ENCODE measurements at places on chromosomes 16 and 17. TPM values are rescaled to one million over a fixed set of nuclear protein-coding genes. Genes with fewer than 3 reads are reported as not detected.

GRCh38 chr16:2517954-2518605 lies 2.1 kb upstream of the AMDHD2 start:
- no peak for DNase-seq

GRCh38 chr16:49625311-49626065 lies 230.4 kb downstream of the ZNF423 start:
- no peak for DNase-seq

DNA sequence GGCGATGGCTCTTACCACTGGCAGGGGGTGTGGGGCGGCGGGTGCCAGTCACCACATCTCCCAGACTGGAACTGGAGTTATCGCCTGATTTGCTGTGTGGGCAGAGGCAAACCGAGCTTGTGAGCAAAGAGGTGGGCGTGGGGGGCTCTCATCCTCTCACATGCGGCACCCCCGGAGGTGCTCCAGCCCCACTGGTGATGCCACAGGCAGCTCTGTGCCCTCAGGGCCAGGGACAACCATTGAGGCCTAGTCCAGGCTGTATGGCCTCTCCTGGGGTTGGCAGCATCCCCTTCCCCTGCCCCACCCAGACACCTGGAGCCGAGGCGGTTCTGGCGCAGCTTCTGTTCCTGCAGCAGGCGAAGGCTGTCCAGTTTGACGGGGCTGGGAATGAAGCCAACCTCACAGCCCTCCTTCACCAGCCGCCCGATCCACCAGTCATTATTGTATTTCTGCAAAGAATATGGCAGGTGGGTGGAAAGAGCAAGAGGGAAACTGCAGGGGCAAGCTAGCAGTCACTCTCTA lies 10.9 kb downstream of the CACNB1 start:
- no peak for DNase-seq

DNA sequence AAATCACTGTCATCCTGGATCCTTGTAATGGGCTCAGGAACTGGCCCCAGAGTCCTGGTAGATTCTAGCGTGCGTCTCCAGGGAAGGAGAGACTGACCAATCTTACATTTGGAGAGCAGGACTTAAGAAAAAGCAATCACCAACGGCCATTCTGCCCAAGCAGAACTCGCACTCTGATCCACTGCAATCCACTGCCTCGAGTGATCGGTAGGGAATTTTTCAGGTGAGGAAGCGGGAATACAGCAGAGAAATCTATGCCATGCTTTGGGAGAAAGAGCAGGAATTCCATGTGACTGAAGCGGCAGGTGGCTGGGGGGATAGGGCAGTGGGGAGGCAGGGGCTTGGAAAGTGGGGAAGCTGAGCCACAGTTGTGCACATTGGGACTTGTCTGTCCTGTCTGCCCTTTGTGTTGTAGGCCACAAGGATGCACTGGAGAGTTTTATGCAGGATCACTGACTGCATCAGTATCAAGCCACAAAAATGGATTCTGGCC lies 143.9 kb upstream of the HS3ST2 start:
- no peak for DNase-seq

SMIM22 gene
- not detected for total RNA-seq

DNA sequence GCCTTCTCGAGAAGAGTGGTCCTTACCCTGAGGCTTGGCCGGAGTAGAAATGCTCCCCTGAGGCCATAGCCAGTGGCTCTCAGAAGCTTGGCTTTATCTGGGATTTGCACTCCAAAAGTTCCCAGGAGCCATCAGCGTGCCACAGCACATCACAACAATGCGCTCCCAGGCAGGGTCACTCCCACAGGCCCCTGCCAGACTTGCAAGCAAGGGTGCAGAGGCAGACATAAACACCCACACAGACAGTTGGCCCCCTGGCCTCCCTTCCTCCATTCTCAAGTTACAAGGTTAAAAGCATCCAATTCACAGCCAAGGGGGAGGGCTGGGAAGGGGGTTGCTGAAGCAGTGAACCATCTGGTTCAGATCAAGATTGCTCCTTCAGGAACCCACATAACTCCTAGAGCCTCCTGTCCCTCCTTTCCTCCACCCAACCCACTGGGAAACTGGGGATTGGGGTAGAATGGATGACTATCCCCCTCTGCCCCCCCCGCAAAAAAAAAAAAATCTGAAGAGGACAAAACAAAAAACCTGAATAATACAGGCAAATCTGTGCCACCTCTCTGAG lies 1.8 kb downstream of the ST3GAL2 start:
- DNase-seq = no peak

GRCh38 chr16:85781695-85782370 lies 17.5 kb downstream of the EMC8 start:
- no peak for DNase-seq

OMG gene
- total RNA-seq = 2.0 TPM

EPN3 gene
- total RNA-seq = not detected

DNA sequence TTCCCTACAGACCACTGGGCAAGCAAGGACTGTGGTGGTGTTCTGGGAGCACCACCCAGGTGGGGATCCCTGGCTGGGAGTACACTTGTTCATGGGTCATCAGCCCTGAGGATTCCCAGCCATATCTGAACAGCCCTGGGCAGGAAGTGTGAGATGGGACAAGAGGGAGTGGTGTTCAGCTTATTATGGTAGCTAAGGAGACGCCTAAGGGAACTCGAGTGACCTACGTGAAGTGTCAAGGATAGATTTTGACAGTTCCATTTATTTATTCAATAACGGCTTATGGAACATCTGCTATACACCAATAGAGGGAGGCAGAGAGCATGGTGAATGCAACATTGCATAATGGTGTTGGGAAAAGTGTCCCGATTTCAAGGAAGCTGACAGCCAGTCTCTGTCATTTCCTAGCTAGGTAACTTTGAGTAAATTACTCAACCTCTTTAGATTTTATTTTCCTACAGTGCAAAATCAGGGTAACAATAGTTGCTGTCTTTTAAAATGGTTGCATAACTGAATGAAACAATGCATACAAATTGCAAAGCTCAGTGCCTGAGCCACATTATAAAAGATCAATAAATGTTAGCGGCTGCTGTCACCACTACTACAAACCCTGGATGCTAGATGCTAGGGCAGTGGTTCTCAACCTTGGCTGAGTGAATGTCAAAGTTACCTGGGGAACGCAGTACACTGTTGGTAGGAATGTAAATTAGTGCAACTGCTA lies 534.1 kb downstream of the GRIN2A start:
- DNase-seq = no peak

DNA sequence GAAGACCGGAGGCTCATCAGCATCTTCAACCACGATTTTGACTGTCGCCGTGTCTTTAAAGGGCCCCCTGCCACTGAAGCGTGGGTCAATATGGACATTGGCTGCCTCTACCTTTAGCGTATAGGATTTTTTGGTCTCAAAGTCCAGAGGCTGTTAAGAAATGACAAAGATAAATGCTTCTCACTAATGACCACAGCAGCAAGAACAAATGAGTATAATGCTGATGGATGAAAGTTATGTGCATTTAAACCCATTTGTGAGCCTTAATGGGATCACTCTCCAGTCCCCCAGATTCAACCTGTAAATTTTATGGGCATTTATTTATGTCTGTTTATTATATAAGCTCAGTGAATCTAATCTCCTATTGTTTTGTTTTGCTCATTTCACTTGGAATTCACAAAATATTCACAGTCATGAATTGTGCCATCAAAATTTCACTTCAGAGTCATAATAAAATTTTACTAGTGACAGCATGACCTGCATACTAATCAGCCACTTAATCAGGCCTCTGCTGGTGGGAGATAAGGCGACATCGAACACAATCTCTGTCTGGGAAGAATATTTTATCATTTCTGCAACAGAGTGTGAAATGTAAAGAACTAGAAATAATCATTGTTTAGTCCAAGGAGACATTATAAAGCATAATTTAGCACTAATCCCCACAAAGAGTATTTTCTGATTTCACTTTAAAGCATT lies 218.5 kb downstream of the CDH8 start:
- DNase-seq = no peak

DNA sequence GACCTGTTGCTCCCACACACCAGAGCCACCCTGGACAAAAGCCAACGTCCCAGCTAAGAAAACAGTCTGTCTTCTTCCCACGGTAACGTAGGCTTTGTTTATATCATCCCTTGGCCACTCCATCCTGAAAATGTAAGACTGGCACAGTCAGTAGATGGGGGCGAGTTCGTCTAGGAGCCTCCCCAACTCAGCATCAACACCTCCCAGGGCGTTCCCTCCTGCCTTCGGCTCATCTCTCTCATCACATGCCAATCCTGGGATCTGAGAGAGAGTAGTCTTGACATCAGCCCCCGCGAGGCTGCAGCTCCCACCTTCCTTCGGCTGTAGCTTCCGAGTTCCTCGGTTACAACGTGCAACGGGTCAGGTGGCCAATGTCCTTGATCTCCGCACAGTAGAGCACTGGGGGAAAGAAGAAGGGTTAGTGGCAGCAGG lies 894 bp downstream of the RNF227 start:
- no peak for DNase-seq

DNA sequence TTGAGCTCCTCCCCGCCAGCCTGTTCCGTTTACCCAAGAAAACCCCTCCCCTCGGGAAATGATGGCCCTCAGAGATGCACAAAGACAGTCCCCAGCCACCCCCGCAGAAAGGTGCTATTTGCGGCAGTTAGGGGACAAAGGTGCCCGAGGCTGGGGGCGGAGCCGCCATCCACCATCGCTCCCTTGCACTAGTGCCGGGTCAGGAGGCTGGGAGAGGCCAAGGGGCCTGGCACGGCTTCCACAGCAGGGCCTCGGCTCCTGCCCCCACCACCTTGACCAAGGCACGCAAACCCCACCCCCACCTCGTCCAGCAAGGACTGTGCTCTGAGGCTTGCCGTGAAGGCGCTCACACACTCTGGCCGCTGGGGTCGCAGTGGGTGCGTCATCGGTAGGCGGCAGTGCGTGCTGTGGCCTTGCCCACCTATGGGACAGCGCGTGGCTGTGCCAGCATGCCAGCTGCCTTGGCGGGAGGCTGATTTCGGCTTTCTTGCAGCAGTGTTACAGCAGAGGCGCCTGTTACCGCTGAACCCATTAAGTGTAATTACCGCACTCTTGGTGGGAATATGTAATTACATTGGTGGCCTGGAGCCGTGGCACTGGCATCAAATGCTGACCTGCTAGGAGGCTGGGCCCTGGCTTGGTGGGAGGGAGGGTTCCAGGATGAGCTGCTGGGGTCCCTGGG lies 31.8 kb downstream of the TPSG1 start:
- DNase-seq = no peak

GRCh38 chr17:6092903-6093468 lies 22.8 kb downstream of the WSCD1 start:
- no peak for DNase-seq

SOST gene
- not detected for total RNA-seq

- no peak for DNase-seq
Measured at GRCh38 chr17:77296769-77297409, 156.1 kb downstream of the SEC14L1 start.

- peak; percentile 93 for DNase-seq
Measured at GRCh38 chr17:79777894-79778503, at the start of gene CBX2. TSS of gene CBX2 (plus strand) at chr17:79778148. CDS start at chr17:79778236, 88 bp downstream.
